ENCODE measurements at places on chromosomes 11 and 22. TPM values are rescaled to one million over a fixed set of nuclear protein-coding genes. Genes with fewer than 3 reads are reported as not detected.

DNA sequence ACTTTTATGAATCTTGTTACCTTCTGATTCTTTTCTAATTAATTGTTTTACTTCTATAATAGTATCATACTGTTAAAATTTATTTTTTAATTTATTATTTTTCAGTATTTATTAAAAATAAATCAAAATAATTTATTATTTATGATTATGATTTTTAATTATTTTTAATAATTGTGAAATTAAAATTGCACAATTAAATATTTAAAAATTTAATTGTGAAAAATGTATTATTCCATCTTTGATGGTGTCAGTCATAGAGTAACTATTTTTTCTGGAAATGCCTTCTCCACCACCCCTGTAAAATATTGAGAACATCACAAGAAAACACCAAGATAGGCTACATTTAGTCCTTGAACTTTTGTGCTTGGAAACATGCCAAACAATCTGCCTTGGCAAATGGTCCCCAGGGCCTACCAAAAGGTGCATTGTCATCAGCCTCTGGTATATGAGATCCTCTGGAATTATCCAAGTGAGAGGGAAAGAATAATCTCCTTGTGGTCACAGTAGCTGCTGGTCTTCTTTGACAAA is at the start of gene OR8H2:
Gene OR8H2 (plus strand): TSS at position 478 of the 528 bp plus-strand sequence. CDS start 1,356 bp downstream, outside the sequence.
- DNase-seq, result no peak

- no peak for DNase-seq
These were observed 366.7 kb upstream of the NARS2 start for GRCh38 chr11:78941226-78941851.

GRCh38 chr11:86374586-86374985 is at the start of gene CCDC81:
TSS of gene CCDC81 (plus strand) at chr11:86374887. CDS start at chr11:86375164, 277 bp downstream.
- DNase-seq, result no peak

Gene ABCC8
- total RNA-seq, result 2.5 TPM

Gene TLCD5
- 4.7 TPM for total RNA-seq

- no peak for DNase-seq
These were observed 661 bp upstream of the MALAT1 start for GRCh38 chr11:65498042-65498726.

GRCh38 chr11:124618863-124619262 is 3.8 kb upstream of the TBRG1 start:
- no peak for DNase-seq

- DNase-seq, result no peak
These were observed 13.1 kb upstream of the ANGPTL5 start for GRCh38 chr11:101929294-101929915.

Gene OR56A5
- not detected for total RNA-seq

DNA sequence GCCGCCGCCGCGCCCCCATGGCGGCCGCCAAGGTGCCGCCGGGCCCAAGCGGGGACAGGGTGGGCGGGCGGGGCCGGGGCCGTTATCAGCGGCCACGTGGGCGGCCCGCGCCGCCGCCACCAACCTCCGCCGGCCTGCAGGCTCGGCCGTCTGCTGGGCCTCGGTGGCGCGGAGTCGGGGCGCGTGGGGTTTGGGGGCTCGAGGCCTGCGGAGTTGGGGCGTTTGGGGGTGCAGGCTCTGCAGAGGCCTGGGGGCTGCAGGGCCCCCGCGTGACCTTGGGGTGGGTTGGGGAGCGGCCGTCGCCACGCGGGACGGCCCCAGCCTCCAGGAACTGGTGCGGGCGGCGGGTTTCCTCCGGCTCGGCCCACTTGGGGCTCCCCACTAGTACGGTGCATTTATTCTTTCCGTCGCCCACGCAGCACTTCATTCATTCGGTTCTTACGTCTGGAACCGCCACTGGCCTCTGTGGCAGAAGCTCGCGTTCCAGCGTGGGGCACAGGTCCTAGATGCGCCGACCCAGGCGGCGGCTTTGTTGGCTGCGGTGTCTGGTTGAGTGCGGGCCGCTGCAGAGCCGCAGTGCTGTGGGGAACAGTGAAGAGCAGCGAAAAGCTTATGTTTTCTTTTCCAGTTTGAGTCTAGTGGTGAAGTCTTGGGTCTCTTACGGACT is 740 bp upstream of the TRMT2A start:
- no peak for DNase-seq

DNA sequence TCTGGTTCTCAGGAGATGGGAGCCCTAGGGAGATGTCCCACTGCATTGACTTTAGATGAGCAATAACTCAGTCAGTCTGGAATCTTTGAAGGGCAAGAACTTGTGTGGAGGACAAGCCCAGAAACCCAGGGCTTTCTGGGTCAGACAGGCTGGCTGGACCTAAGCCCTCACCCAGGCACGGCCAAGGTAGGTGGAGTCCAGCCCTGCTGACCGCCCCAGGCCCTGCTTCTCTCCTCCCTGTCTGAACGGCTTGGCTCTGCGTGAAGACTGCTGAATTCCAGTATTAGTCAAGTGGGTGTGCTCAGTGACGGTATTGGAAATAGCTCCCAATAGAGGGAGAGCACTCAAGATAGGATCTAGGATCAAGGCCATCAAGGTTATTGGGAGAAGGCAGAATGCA is 6.1 kb downstream of the CXCR5 start:
- DNase-seq, result no peak

DNA sequence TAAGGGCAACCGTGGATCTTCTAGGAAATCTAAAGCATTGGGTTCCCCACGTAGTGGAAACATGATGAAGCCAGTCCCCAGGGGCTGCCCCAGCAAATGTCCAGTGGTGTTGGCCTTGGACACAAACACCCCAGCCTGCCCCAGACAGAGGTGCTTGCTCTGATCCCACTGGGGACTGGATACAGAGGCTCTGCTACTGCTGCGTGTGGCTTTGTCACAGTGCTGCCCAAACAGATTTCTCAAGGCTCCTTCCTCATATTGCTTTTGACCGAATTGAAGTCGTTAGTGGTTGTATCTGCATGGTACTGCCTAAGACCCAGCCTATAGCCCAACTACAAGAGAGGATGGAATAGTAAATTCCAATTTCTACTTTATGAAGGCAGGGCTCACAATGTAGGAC is 40.1 kb upstream of the CD44 start:
- DNase-seq, result no peak

Gene RANBP1
- 180 TPM for total RNA-seq
